ENCODE measurements at places on chromosomes 5 and 9.

GRCh38 chr5:80308526-80308925 lies 11.3 kb upstream of the SPZ1 start:
- no peak for DNase-seq

DNA sequence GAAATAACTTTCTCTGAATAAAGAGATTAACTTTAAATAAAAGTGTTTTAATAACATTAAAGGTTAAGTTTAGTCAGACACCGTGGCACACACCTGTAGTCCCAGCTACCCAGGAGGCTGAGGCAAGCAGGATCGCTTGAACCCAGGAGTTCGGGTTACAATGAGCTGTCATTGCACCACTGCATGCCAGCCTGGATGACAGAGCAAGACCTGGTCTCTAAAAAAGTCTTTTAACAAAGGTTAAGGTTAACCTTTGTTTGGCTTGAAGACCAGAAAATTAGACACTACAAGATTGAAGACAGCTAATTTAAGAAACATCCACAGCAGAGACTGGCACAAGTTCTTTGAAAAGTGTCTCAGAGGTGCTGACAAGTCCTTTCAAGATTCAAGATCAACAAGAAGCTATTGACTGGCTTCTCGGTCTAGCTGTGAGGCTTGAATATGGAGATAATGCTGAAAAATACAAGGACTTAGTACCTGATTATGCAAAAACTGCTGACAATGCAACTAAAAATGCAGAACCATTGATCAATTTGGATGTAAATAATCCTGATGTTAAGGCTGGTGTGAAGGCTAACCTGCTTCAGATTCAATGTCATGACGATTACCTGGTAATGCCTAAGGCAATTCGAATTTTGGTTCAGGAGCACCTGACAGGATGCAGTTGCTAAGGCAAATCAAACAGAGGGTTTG lies 48.8 kb downstream of the FAM81B start:
- no peak for DNase-seq

DNA sequence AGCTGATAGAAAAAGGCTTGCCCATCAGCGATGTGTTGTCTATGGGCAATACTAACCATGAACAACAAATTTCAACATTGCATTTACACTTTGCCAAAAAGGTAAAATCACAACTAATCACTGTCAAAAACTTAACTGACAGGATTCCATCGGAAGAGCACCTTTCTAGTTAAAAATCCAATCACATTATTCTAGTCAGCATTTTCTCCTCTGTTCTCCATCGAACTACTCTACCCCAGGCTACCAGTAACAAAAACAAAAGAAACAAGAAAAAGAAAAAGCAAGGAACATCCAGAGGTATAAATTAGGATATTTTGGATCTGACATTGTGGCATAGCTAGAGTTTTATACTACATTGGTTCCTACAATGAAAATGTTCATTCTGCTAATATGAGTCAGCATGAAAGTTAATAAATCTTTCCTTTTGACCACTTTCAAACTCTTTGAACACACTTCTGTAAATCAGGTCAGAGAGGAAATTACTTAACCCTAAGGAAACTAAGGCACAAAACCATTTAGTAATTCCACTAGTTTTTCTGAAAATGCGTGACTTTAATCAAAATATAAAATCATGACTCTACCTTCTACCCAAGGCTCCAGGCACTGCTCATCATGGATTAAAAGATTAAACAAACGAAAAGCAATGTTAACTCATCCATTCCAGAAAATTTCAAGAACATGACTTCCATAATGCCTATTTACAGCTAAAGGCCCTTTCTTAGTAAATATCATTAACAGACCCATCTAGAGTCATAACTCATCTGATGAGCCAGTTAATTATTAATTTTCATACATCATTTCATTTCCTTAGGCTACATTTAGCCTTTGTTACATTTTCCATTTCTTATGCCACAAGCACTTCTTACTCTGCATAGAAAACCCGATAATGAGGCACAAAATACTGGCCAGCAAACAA lies 10.2 kb downstream of the GLIS3 start:
- peak; percentile 47 for DNase-seq

DNA sequence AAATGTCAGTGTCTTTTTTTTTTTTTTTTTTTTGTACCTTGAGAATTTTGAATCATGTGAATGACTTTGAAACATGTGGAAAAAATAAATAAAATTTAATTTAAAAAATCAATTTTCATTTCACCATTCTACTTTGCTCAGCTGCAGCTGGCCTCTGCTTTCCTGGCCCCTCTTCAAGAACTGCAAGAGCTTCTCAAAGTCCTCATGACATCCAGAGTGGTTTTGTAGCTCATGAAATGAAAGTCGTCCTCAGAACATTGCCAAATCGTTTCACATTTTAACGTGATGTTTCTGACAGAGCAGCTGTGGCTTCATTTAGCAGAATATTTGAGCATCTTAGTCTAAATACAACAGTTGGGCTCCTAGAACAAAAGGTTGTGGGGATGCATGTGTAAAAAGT lies 47.9 kb upstream of the TMEM215 start:
- DNase-seq, result no peak

DNA sequence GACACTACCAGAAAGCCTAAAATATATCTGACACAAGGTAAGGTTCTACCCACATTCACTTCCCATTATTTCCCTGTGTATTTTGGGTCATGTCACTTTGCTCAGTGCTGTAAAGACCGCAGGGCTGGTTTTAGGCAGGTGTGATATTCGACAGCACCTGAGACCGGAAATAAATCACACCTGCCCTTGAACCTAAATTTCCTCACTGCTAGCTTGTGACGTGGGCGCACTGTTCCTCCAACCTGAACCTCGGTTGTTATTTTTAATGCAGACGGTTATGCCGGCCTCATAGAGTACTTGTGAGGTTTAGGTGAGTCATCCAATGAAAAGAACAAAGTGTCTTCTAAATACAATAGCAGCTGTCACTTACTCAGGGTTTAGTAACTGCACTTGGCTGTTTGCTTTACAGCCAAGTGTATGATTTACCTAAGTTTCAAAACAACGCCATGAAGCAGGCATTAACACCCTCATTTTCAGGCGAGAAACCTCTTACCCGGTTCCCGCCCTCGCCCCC lies 20.7 kb upstream of the ZNF782 start:
- DNase-seq, result peak; percentile 81

Measured in iris pigment epithelial cell (primary cell).